ENCODE measurements at places on chromosomes 1 and 21. TPM values are rescaled to one million over a fixed set of nuclear protein-coding genes. Genes with fewer than 3 reads are reported as not detected.

- no peaks in the 10 kb centered on the region for H3K27me3 ChIP-seq
- no peak for DNase-seq
- H3K4me3 ChIP-seq: no peak overlapping the region
- H3K36me3 ChIP-seq: no peaks in the 10 kb centered on the region
These were observed 22.1 kb downstream of the RASSF5 start for GRCh38 chr1:206529425-206529824.

DNA sequence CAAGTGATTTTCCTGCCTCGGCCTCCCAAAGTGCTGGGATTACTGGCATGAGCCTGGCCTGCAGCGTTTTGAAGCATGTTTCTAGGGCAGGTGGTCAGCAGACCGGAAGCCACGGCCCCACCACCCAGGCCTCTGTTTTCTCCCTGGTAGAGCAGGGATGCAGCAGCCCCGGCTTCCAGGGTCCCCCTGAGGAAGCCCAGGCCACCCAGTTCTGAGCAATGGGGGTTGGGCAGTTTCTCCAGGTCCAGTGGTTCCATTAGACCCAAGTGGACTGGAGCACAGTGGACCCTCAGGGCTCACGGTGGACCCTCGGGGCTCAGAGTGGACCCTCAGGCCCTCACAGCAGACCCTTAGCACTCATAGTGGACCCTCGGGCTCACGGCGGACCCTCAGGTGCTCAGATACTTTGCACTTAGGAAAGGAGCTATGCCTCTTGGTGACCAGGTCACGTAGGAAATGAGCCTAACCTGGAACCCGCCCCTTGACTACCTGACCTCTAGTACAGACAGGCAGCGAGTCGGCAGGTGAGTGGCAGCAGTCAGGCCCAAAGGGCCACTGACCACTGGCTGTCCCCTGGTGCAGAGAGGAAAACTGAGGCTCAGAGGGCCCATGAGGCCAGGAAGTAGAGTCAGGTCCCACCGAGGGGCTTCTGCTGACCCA, 4.6 kb upstream of the FNDC10 start:
- no peaks in the 10 kb centered on the region for H3K4me1 ChIP-seq
- no peaks in the 10 kb centered on the region for H3K27me3 ChIP-seq
- no peak overlapping the region for H3K4me3 ChIP-seq
- no peak overlapping the region for H3K27ac ChIP-seq
- no peak for DNase-seq

DNA sequence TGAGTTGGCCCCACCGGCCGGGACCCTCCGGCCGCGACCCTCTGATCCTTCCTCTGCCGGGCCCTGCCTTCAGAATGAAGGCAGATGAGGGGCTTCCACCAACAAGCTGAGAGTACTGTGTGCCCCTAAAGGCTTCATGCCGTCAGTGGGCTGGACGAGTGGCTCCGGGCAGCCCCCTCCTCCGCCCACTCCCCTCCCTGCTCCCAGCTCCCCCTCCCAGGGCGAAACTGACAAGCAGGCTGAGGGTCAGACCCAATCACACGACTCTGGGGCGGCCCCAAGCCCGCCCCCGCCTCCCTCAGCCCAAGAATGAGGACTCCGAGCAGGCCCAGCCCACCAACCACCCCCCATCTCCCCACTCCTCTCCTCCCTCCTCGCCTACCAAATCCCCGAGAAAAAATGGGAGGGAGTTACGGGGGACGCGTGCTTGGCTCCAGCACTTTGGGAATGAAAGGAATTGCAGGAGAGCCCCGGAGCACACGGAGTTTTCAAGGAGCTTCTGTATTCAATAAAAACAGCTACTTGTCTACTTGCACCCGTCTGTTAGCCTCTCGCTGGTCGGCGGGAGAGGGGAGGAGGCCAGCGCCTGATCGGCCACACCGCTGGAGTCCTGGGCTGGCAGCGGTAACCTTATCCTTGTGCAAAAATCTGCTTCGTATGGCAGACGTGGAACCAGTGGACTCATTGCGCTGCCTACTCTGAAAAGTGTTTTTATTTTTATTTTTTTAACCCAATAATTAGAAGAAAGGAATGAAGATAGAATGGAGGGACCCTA, at the start of gene COL11A1:
TSS of gene COL11A1 (minus strand) at position 147 of the 775 bp plus-strand sequence. CDS start 344 bp downstream, outside the sequence.
- H3K4me1 ChIP-seq: no peaks in the 10 kb centered on the region
- no peaks in the 10 kb centered on the region for H3K36me3 ChIP-seq
- no peaks in the 10 kb centered on the region for H3K27me3 ChIP-seq
- no peak for DNase-seq
- H3K4me3 ChIP-seq: peak within 1 kb of the TSS; percentile 55

DNA sequence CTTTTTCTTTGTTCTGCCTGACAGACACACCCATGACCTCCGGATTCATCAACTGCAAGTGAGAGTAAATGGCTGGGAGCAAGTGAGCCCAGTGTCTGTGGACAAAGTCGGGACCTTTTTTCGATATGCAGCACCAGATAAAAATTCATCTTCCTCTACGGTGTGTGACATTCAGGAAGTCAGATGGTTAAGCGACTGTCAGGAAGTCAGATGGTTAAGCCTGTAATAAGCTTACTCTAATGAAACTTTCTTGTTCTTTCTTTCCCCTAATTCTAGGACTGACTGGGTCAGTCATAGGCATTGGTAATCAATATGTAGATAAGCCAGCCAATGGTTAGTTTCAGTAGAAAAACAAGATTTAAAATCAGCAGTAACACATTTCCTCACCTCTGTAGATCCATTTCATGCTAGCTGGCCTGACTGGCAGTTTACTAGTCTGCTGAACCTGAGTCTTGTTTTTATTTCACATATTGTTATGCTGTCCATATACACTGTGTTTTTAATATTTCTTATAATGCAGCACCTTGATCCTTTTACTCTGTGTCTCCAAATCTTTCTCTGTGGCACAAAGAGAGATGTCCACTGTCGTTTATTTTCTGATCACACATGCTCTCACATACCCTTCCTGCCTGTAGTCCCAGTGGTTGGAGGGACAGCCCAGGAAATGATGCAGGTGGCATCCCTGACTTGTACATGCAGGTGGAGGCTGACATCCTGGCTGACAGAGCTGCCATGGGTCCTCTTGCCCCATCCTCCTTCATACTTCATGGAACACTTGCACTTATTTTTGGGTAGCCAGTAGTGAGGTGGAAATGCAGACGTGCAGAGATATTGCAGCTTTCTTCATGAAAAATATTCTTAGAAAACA, 115.8 kb downstream of the VPS13D start:
- H3K4me3 ChIP-seq: no peak overlapping the region
- no peak overlapping the region for H3K27ac ChIP-seq
- H3K4me1 ChIP-seq: no peaks in the 10 kb centered on the region
- peaks cover 25% of the 10 kb centered on the region for H3K36me3 ChIP-seq

- H3K36me3 ChIP-seq: no peaks in the 10 kb centered on the region
- H3K4me3 ChIP-seq: no peak overlapping the region
- peaks cover 12% of the 10 kb centered on the region for H3K27me3 ChIP-seq
- no peaks in the 10 kb centered on the region for H3K4me1 ChIP-seq
- no peak overlapping the region for H3K27ac ChIP-seq
These were observed 14.0 kb downstream of the RUNX1 start for GRCh38 chr21:35035116-35035515.

The SYT6 gene
- total RNA-seq: 71.9 TPM

DNA sequence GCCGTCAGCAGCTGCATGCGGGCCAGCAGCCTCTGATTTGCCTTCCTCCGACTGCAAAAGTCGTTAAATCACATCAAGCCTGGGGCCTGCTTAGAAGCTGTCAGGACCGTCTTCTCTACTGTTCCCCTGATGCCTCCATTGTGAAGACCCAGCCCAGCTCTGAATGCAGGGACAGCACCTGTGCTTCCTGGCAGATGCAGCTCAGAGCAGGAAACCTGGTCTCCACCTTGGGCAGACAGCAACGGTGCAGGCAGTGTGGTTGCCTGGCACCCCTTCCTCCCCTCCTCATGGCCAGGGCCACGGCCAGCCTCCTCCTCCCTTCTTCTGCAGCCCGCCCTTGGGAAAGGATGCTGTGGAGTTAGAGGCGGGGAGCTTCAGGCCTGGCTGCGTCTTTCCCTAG, 92.3 kb upstream of the COL6A1 start:
- DNase-seq: no peak
- H3K4me1 ChIP-seq: no peaks in the 10 kb centered on the region
- H3K4me3 ChIP-seq: no peak overlapping the region
- no peaks in the 10 kb centered on the region for H3K27me3 ChIP-seq
- no peaks in the 10 kb centered on the region for H3K36me3 ChIP-seq

DNA sequence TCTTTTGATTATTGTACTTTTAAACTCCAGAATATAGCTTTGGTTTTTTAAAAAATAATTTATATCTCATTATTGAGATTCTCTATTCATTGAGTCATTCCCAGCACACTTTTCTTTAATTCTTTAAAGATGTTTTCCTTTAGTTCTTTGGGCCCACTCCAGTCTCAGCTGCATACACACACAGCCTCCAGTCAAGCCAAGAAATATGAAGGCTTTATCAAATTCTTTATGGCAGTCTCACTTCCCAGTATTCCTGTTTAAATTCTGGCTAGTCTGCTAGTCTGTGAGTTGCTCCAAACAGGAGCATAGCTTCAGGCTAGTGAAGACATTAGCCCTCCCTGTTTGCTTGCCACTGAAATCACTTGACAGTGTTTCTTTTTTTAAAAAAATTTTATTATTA, 61.2 kb downstream of the CRP start:
- H3K27me3 ChIP-seq: peaks cover 37% of the 10 kb centered on the region
- H3K36me3 ChIP-seq: no peaks in the 10 kb centered on the region
- H3K4me3 ChIP-seq: no peak overlapping the region
- no peak for DNase-seq
- no peaks in the 10 kb centered on the region for H3K4me1 ChIP-seq
- no peak overlapping the region for H3K27ac ChIP-seq

DNA sequence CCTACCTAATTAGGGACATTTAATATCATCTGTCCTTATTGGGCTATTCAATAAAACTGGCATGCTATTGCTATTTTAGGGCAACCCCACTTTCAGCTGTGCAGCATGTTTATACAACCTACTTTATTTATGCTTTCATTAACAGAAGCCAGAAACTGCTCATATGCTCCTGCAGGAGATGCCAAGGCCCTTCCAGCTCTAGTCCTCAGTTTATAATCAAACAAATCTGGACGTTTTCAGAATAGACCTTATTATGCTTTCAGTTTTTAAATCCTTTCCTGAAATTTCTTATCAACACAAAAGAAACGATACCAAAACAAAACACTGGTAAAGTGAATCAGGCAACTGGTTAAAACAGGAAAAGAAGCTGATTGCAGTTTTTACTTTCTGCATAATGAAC, 53.2 kb downstream of the PTGS2 start:
- H3K4me1 ChIP-seq: no peaks in the 10 kb centered on the region
- no peaks in the 10 kb centered on the region for H3K27me3 ChIP-seq
- no peaks in the 10 kb centered on the region for H3K36me3 ChIP-seq
- H3K4me3 ChIP-seq: no peak overlapping the region
- DNase-seq: no peak

The CYP4A22 gene
- total RNA-seq: not detected

DNA sequence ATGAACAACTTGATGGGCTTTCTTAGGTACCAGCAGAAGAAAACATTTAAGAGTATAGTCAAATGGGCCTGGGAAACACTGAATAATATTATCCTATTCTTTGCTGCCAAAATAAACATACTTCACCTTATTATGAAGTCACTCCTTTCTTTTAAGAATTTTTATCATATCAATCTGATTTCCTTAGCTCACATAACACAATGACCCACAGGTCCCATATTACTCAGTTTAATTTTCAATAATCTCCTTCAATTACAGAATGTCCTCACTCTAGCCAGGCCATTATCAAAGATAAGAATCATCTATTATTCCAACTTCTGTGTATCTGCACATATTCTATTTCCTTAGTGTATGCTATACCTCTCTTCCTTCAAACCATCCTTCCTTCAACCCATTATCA, 63.0 kb downstream of the PIGK start:
- no peak overlapping the region for H3K27ac ChIP-seq
- no peaks in the 10 kb centered on the region for H3K36me3 ChIP-seq
- no peak overlapping the region for H3K4me3 ChIP-seq
- H3K27me3 ChIP-seq: no peaks in the 10 kb centered on the region
- no peaks in the 10 kb centered on the region for H3K4me1 ChIP-seq

DNA sequence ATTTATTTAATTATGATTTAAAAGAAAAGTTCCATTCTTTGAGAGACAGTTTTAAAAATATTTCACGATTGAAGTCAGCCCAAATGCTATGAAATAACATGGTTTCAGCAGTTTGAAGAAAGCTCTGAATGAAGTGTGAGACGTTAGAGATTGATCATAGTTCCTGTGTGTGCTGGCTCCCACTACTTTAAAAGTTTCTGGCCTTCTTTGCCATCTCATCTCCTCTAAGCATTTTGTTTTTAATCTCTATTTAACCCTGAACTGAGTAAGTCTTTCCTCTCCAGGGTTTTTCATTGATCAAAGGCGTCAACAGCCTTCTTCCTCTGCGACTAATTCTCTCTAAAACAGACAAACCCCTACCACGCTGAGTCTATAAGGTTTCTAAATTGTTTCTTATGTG, 225.3 kb upstream of the B3GALT2 start:
- H3K4me1 ChIP-seq: no peaks in the 10 kb centered on the region
- no peak for DNase-seq
- H3K27ac ChIP-seq: no peak overlapping the region
- H3K36me3 ChIP-seq: no peaks in the 10 kb centered on the region
- H3K4me3 ChIP-seq: no peak overlapping the region
- no peaks in the 10 kb centered on the region for H3K27me3 ChIP-seq

The PALMD gene
- total RNA-seq: not detected

- no peaks in the 10 kb centered on the region for H3K36me3 ChIP-seq
- no peak overlapping the region for H3K27ac ChIP-seq
- DNase-seq: peak; percentile 48
- no peaks in the 10 kb centered on the region for H3K27me3 ChIP-seq
These were observed 14.4 kb downstream of the FHAD1 start for GRCh38 chr1:15261155-15262002.

The MX1 gene
- 1.2 TPM for total RNA-seq

DNA sequence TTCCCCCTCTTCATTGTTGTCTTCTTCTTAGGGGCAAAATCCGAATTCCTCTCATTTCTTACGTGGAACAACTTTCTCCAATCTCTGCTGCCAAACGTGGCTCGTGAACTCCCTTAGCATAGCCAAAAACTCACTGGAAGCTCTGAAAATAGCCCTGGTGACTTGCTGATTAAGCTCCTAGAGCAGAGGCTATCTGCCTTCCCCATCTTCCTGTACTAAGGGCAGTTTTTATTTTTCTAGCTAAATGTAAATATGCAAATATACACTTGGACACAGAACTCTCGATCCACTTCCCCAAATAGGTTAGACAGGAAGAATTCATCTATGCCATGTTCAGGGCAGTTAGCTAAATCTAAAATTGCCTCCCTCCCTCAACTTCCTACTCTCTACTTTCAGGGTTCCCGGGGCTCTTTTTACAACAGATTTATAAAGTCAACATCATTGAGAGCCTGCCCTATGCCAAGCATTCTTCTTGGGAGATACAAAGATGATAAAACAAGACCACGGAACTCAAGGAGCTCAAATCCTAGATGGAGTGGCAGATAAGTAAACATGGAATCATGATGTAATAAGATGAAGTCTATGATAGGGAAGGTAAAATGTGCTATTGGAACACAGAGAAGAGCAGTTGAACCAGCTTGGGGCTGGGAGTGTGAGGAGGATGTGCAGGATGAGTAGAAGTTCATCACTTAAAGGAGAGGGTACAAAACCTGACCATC, 59.4 kb upstream of the FMOD start:
- peaks cover 3% of the 10 kb centered on the region for H3K27me3 ChIP-seq
- no peak overlapping the region for H3K27ac ChIP-seq
- no peak overlapping the region for H3K4me3 ChIP-seq
- DNase-seq: no peak
- H3K4me1 ChIP-seq: no peaks in the 10 kb centered on the region

- no peak overlapping the region for H3K27ac ChIP-seq
- peaks cover 13% of the 10 kb centered on the region for H3K27me3 ChIP-seq
- no peak overlapping the region for H3K4me3 ChIP-seq
- no peaks in the 10 kb centered on the region for H3K4me1 ChIP-seq
- no peak for DNase-seq
These were observed 1.1 kb upstream of the COL8A2 start for GRCh38 chr1:36126005-36126716.
